Neuronal stem cell (in vitro differentiated cells): ENCODE measurements at places on chromosomes 13 and 19.

- no peak for DNase-seq
These were observed 253.8 kb downstream of the DACH1 start for GRCh38 chr13:71613066-71613745.

DNA sequence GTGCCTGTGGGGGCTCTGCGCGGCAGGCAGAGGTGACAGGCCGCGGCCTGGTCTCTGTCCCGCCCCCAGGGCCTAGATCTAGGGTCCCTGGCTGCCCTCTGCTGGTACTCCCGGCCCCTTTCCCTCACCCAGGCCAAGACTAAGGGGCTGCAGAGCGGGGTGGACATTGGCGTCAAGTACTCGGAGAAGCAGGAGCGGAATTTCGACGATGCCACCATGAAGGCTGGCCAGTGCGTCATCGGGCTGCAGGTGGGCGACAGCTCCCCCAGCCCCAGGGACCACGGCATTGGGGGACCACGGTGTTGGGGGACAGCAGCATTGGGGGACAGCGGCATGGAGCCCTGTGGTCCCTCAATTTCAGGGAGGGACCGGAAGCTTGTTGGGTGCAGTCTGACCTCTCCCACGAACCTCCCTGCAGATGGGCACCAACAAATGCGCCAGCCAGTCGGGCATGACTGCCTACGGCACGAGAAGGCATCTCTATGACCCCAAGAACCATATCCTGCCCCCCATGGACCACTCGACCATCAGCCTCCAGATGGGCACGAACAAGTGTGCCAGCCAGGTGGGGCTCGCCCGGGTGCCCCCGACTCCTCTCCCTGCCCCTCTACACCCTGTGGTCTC is 3.8 kb upstream of the ABCA7 start:
- no peak for DNase-seq

GRCh38 chr19:35337097-35337983 is 8.4 kb downstream of the CD22 start:
- no peak for DNase-seq

GRCh38 chr19:51729781-51730180 is 6.0 kb upstream of the HAS1 start:
- no peak for DNase-seq

DNA sequence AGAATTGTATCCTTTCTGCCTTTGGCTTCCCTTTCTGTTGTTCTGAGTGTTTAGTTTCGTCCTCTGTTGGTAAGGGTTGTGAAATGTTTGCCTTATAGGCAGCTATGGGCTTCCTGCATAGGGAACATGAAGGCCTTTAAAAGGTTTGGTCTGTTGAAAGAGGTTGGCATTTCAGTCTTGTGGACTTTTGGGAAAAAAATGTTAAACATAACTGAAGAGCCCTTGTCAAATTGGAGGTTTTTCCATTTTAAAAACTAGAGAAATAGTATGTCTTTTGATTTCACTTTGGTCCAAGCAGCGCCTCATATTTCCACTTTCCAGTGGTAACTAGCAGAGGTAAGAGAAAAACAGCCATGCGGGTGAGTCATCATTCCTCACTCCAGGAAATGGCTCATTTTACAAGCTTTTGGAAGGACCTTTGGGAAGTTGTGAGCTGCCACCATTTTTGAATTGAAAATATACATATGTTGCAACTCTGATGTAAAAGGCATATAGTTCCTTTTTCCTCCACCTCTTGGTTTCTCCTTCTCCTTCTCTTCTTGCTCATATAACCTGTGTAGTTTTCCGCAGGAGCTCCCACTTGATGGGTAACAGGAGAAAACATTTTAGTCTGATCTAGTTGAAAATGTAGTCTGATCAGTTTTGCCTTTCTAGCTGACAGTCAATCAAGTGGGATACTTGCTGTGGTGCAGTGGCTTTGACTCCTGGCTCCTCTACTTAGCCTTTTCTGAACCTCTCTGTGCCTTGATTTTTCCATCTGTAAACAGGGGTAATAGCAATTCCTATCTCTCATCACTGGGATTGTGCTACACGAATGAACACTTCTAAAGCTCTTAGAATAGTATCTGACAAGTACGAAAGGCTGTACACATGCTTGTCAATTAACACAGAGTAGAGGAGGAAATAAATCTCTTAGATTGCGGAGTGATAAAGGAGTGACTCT is 23.0 kb downstream of the GPC6 start:
- no peak for DNase-seq

DNA sequence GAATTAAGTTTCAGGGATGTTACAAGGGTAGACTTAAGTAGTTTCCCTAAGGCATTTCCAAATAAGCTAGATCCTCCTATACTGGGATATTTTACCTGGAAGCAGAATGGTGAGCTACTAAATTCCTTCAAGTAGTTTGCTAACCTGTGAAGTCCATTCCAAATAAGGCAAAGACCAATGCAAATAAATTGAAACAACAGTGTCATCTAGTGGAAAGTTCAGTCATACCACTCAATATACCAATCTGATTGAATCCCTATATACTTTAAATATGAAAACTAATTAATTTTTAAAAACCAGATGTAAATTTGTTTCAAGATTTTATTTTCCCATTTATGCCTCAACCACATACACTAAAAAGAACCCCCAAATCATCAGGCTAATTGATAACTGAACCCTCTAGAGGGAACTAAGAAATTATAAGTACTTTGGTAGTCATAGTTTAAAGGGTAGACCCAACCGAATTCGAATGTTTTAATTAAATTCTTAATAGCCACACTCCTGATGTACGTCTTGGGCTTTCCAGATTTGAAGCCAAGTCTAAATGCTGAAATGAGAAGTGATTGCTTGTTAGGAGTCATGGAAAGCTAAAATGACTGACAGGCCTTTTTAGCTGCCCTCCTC is 223.7 kb downstream of the TBC1D4 start:
- peak; percentile 48 for DNase-seq

DNA sequence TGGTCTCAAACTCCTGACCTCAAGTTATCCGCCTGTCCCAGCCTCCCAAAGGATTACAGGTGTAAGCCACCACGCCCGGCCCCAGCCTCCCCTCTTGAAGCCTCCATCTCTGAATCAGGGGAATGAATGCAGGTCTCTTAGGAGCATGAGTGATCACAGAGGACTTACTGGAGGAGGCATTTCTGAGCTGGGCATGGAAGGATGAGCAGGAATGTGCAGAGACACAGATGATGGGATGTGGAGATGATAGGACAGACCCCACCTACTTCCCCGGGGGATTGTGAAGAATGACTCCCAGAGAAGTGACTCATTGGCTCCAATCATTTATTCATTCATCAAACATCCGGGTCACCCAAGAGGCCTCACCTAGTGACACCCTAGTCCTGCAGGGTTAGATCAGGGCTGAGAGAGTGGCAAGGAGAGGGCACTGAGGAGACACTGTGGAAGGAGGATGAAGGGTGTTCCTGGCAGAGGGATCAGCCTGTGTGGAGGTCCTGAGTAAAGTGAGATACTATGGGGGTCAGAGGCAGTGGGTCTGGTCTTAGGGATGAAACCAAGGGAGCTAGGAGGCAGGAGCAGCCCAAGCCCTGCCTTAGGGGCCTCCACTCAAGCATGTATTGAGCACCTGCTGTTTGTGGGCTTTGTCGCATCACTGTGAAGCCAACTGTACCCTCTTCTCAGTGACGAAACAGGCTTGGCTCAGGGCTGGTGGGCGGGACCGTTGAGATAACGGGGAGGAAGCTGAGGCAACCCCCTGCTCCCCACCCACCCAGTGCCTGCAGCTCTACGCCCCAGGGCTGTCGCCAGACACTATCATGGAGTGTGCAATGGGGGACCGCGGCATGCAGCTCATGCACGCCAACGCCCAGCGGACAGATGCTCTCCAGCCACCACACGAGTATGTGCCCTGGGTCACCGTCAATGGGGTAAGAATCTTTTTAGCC is 3.0 kb downstream of the IFI30 start:
- no peak for DNase-seq

DNA sequence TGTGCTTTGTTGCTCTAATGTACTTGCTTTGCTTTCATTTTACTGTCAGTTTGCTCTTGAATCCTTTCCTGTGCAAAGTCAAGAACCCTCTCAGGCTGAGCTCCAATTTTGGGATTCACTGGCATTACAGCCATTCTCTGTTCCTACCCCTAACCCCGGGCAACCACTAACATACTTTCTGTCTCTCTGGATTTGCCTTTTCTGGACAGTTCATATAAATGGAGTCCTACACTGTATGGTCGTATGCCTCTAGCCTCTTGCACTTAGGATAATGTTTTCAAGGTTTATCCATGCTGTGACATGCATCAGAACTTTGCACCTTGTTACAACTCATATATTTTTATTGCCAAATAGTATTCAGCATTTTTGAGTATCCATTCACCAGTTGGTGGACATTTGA is 2.7 kb upstream of the TEX30 start:
- no peak for DNase-seq

- DNase-seq = no peak
These were observed 156.8 kb downstream of the DNAJC3 start for GRCh38 chr13:95833719-95834118.

DNA sequence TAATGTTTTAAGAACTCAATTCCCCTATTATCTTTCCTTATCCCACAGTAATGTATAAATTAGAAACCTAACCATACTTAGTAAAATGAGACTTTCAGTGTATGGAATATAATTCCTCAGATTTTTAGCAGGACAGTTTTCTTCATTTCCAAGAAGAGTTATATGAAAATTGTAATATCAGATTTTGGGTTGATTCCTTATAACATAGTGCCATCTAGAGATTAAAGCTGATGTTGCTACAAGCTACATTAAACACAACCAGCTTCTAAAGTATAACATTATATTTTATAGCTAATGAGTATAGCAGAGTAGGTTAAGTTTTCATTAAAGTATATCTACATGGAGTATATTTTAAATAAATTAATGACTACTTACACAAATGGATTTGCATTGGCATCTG is 99.7 kb upstream of the MIR17HG start:
- DNase-seq = peak; percentile 6

- no peak for DNase-seq
These were observed 21.9 kb upstream of the WTIP start for GRCh38 chr19:34459614-34460013.

DNA sequence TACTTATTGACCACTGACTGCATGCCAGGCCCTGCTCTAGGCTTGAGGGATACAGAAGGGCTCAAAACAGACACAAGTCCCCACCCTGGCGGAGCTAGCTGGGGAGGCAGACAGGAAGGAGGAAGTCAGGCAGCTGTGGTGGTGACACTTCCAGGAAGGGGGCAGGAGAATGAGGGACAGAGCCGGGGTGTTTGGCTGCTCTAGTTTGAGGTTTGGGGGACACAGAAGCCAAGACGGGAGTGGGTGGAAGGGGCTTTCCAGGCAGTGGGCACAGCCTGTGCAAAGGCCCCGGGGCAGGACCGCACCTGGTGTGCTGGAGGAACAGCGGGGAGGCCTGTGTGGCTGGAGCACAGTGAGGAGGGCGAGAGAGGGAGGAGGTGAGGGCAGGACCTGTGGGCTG is 4.0 kb downstream of the MRPL54 start:
- DNase-seq = no peak

DNA sequence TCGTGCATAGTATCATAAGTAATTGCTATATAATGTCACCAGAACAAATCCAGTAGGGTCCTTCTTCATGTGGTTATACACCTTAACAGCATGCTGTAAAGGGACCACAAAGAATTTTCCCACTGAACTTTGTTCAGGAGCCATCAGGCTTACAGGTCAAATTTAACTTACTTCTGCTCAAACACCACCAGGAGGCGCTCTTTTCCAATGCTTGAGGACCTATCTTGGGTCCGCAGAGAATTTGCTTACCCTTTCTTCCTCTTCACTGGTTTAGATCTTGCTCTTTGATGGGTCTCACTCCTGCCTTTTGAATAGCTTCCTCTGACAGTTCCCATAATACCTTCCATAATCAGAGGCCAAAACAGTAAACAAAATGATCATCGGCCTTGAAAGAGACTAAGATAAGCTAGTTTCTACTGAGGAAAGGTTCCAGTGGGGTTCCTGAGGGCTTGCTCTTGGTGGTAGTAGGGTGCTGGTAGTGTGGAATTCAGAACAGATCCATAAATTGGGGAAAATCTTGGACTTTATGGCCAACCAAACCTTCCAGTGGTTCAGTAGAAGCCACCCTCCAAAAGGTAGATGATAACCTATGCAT is 37.4 kb downstream of the SCGB2B2 start:
- peak; percentile 45 for DNase-seq

- no peak for DNase-seq
These were observed 5.9 kb downstream of the PINLYP start for GRCh38 chr19:43581467-43581866.
